ENCODE measurements at places on chromosomes 2 and 18.

DNA sequence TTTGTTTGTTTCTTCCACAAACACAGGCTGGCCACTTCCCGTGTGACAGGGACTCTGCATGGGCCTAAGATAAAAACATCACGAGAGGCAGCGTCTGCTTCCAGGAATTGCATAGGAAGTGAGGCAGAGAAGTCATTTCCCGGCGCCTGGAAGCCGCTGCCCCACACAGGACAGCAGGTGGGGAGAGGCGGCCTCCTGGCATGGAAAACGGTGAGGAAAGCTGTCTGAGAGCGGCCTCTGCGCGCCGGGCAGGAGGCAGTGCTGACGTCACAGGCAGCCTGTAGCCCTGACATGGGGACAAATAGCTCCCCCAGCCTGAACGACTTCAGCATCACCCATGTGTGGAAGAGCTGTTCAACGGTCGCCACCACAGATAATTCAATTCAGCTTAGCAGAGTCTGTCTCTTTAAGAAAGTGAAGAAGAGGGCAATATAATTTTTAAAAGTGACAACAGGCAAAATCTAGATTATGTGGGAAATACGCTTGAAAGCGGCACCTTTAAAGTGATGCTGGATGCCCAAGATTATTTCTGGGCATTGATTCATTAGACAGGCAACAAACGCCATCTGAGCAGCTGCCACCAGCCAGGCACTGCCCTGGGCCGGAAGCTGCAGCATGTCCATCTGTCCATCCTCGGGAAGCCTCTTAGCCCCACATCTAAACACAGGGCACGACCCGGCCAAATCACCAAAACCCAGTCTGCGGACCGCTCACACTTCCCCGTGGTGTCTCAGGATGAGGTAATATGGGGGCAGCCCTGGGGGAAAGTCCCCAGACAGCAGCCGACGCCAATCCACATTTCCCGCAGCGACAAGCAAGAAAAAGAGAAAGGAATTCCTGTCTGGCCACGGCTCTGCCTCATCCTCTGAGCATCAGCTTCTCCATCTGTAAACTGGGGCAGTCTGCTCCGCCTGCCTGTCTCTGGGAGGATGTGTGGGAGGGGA is 138.9 kb downstream of the PXDN start:
- no peak for DNase-seq

DNA sequence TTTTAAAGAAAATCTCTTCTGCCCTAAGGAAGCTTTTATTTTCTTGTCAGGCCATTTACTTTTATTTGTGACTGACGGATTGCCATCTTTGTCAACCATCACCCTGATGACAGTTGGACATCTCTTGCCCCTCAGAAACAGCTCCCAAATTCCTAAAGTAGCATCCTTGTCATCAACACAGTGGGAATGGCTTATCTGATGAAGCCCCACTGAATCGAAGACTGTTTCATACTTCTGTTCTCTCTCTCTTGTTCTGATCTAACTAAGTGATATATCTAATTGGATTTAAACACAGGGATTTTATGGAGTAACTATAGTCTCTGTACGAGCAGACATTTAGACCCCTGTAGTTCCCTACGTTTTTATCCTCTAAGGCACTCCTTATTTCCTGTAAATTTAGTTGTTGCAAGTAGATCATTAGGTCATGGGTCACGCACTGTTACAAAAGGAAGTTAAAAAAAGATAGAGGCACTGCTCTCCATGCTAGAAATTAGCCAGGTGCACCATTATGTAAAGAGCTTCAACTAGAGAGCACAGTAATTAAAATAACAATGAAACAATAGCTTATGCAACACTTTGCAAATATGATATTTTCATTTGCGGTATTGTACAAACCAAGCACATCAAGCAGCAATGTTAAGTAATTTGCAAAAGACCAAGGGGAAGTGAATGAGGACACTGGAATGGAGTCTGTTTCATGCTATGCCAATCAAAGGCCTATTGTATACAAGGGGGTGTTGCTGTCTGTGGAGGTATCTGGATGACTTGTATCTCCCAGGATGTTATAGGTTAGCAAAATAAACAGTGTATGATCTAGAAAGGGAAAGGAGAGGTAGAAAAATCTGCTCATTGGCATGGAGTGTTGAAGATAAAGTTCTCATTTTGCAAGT is 284.7 kb downstream of the LRRTM1 start:
- no peak for DNase-seq

GRCh38 chr2:181540421-181540820 is 83.2 kb downstream of the ITGA4 start:
- DNase-seq, result no peak

GRCh38 chr2:224252631-224253030 is 149.3 kb downstream of the FAM124B start:
- no peak for DNase-seq

DNA sequence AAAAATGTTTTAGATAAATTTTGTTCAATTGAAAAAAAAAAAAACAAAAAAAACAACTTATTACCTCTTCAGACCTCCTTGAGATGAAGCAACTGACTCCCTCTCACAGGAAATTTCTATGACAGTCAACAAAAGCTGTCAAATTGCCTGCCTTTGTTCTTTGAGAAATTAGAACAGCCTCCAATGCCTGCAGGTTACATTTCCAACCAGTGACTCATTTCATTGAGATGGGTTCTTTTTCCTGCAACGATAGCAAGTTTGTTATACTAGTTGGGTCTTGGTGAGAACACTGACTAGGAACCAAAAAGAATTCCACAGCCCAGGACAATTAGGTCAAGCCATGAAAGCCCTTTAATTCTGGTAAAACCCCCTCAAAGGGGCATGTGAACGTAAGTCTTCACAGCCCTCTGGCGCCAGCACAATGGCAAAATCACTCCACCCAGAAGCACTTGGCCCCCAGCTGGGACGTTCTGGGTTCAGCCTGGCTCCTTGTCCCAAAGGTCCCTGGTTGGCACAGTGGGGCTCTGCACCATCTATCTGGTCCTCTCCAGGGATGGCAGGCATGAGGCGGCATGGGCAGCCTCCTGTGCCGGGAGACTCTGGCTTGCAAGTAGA is 87.0 kb downstream of the SPP2 start:
- DNase-seq, result no peak

DNA sequence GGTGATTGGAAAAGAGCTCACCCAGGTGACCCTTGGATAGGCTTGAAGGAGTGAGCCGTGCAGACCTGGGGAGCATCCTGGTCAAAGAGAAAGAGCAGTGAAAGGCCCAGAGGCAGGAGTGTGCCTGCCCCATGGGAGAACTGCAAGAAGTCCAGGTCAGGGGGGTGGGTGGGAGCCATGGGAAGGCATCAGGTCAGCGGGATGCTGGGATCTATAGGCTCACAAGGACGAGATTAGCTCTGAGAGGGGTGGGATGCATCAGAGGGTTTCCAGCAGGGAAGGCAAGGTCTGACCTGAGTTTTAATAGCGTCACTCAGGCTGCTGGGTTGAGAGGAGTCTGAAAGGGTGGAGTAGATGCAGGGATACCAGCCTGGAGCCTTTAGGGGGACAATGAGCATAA is 158.6 kb downstream of the SMAD7 start:
- no peak for DNase-seq

DNA sequence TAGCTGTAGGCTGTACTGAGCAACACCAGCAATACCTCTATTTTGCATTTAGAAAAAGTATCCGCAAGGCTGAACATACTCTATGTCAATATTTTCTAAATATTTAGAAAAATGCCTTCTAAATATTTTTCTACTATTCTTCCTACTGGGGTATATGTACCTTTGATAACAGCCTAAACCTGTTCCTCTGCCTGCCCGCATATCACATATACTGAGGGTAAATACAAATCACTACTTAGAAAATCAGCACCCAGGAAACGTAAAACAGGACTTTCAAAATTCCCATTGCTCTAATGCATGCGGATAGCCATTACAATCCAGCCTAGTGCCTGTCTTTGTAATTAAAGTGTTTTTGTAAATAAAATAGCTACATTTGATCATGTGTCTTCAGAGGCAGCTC is 56.1 kb downstream of the NCKAP5 start:
- no peak for DNase-seq

Measured in mucosa of gallbladder (tissue), 1 donor.